ENCODE measurements at places on chromosomes 13 and 19.
A peak's percentile ranks its signal among the peaks of the same experiment; 100 is the strongest.

DNA sequence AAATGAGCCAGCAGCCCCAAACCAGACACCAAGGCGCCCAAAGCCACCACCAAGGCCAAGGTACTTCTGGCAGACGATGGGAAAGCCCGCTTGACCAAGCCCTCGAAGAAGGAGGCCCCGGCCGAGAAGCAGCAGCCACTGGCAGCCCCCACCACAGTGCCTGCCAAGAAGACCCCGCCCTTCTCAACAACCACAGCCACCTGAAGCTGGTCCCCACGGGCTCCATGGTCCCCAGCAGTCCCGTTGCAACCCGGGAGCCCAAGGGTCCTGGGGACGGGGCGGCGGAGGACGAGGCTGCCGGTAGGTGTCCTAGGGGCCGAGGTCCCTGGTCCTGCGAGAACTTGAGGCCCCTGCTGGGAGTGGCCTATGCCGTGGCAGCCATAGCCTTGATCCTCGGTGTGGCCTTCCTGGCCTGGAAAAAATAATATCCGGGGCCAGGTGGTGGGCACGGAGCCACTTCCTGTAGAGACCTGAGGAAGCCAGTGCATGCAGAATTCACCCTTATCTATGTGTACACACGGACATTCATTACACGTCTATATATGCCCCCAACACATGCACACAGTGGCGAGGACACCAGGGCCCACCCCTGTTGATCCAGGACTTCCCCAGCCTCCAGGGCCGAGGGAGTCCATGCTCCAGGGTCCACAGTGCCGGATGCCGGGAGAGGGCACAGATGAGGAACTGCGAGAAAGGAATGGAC, 13.8 kb downstream of the C1QTNF9 start:
- DNase-seq, result no peak

GRCh38 chr13:113187263-113187669, 21.2 kb downstream of the PCID2 start:
- DNase-seq, result no peak

DNA sequence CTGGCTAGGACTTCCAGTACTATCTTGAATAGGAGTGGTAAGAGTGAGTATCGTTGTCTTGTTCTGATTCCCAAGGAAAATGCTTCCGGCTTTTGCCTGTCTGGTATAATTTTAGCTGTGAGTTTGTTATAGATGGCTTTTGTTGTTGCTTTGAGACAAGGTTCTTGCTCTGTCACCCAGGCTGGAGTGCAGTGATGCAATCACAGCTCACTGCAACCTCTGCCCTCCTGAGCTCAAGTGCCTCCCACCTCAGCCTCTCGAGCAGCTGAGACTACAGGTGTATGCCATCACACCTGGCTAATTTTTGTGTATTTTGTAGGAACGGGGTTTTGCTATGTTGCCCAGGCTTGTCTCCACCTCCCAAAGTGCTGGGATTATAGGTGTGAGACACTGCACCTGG, 6.1 kb upstream of the ZNF543 start:
- DNase-seq, result no peak

DNA sequence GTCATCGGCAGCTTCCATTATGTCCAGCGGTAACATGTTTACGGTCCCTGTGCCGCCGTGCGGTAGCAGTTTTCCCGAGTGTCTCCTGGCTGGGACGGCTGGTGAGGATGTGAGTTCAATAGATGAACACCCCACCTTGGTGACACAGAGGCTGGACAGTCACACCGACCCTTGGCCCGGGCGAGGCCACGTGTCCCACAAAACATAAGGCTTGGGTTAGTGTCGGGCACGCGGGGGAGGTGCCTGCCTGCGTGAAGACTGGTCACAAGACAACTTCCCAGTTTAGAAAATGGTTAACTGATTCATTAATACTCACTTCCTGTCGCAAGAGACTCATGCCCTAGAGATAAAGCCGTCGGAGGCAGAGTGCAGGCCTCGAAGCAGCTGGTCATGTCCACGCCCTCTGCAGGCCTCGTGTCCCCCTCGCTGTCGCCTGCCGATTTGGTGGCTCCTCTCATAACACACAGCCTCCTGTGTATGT, 17.2 kb downstream of the RASA3 start:
- no peak for DNase-seq

GRCh38 chr19:2234996-2235380, 1.1 kb downstream of the PLEKHJ1 start:
- DNase-seq, result no peak

GRCh38 chr19:48915757-48916156, 15.6 kb downstream of the NUCB1 start:
- no peak for DNase-seq

- DNase-seq, result no peak
These were observed 31.5 kb downstream of the ADPRHL1 start for GRCh38 chr13:113421673-113422270.

- no peak for DNase-seq
These were observed 53.1 kb downstream of the MICU2 start for GRCh38 chr13:21550918-21551317.

DNA sequence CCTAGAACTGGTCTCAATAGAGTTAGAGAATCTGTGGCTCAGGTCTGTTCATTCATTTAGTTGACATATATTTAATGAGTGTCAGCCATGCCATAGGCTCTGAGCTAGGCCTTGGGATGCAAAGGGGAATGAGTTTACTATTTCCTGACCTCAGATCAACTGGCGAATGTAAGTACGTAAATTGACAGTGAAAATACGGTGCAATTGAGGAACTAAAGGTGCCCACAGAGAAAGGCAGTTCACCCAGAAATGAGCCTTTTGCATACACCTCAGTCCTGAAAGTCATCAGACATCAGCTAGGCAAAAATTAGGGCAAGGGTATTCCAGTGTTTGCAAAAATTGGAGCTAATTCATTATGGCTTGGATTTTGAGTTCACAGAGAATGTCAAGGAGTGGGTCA, 20.6 kb upstream of the UPF3A start:
- DNase-seq, result no peak

DNA sequence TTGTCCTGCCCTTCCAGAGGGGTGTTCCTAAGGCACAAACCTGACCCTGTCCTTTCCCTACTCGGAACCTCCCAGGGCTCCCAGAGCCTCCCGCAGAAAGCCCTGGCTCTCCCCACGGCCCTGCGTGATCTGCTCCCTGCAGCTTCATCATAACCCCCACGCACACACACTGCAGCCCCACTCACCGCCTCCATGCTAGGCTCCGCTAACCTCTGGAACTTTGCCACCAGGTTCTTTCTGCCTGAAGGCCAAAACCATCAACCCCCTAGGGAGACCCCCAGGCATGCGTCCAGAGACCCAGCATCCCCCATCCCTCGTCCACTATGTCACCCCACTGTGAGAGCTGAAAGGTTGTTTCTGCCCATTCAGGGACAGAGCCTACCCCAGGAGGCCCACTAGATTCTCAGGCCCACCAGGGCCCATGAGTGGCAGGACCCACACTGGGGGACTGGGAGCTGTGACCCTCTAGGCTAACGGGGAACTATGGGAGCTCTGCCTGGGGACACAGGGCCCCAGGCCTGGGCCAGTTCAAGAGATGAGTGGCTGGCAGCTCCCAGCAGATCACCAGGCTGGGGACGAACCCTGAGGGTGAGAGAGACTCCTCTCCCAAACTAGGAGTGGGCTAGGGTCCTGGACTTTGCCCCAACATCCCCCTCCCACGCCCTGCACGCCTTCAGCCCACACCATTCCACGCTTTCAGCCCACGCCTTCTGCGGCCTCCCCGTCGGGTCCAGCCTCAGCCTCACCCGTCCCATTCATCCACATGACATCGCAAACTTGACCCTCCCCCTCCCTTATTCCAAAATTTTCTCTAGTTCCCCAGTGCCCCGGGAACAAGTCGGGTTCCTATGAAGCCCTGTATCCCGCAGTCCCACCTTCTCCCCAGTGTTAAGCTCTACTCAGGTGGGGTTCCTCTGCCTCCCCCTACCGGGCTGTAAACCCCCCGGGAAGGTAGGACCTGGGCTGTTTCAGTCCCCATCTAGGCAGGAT, 33.2 kb upstream of the PNMA8B start:
- DNase-seq, result no peak

DNA sequence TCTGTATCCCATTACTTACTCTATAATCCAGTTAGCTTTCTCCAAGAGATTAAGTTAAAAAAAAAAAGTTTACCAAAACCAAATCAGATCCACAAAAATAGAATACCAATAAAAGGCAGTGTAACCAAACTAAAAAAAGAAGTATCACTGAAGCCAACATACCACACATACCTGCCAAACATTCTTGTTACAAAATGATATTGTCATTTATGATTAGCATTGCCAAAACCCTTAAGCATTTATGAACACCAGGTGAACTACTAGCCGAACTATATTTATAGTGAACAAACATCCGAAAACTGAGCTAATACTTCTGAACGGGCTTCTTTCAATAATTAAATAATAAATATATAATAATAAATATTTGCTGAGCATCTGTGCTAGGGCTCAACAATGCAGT, 59.1 kb upstream of the EEF1AKMT1 start:
- DNase-seq, result no peak

DNA sequence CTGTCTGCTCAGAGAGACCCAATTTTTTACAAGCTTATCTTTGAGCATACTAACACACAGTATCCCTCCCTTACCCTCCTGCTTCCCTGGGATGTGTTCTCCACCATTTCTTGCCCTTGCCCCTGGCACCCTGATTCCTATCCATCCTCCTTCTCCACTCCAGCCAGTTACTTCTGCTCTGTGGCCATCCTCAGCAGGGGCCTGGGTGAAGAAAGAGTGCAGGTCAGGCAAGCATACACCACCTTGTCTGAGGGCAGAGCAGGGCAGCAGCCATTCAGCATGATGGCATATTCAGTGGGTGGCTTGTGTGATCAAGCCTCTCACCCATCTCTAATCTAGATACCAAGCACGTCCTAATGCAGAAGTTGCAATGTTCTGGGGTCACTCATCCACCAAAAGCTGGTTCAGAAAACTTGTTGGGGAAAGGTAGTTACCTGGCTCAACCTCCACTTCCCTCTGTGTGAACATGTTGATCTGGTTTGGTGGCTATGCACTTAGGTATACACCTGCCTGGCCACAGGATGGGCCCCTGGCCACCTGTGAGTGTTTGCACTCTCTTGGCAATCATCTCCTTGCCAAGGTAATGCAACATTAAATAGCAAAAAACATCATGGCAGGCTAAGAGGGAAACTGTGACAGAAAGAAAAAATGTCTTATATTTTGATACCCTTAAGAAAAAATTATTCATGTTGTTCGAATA, 900.3 kb upstream of the MIR17HG start:
- DNase-seq, result no peak

DNA sequence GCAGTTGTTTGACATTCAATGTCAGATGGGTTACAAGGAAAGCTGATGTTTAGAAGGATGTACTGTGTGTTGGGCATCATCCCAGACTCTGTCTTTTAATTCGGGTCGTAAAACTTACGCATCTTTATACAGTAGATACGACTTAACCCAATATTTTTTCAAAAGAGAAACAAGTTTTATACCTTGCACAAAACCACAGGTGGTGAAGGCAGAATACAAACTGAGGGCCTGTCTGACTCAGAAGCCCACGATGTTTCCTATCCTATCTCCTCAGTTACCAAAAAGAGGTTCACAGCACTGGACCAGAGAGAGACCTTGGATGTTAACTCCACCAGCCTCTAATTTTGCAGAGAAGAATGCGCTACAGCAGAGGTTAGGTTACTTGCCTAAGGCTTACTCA, 477.0 kb downstream of the FOXO1 start:
- no peak for DNase-seq

- DNase-seq, result peak; percentile 13
These were observed 1.1 kb downstream of the DHRS12 start for GRCh38 chr13:51802631-51803418.

- no peak for DNase-seq
These were observed 89.4 kb downstream of the SLC25A15 start for GRCh38 chr13:40878823-40879222.

- no peak for DNase-seq
These were observed 13.6 kb upstream of the ICAM3 start for GRCh38 chr19:10352764-10353671.

DNA sequence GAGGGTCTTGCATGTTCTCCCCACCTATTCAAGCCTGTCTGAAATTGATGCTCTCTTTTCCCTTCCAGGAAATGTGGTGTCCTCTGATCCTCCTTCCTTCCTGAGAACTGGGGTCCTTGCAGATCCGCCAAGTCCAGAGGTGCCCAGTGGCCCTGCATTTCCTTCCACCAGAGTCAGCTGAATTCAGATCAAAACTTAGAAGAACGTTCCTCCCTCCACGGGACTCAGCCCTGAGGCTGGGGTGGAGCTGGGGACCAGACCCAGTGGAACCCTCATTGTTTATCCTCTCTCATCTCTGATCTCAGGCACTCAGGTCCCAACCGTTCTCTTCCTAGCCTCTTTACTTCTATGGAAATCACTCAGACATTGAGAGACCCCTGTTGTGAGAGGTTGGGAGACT, 477.3 kb downstream of the TSHZ3 start:
- no peak for DNase-seq

DNA sequence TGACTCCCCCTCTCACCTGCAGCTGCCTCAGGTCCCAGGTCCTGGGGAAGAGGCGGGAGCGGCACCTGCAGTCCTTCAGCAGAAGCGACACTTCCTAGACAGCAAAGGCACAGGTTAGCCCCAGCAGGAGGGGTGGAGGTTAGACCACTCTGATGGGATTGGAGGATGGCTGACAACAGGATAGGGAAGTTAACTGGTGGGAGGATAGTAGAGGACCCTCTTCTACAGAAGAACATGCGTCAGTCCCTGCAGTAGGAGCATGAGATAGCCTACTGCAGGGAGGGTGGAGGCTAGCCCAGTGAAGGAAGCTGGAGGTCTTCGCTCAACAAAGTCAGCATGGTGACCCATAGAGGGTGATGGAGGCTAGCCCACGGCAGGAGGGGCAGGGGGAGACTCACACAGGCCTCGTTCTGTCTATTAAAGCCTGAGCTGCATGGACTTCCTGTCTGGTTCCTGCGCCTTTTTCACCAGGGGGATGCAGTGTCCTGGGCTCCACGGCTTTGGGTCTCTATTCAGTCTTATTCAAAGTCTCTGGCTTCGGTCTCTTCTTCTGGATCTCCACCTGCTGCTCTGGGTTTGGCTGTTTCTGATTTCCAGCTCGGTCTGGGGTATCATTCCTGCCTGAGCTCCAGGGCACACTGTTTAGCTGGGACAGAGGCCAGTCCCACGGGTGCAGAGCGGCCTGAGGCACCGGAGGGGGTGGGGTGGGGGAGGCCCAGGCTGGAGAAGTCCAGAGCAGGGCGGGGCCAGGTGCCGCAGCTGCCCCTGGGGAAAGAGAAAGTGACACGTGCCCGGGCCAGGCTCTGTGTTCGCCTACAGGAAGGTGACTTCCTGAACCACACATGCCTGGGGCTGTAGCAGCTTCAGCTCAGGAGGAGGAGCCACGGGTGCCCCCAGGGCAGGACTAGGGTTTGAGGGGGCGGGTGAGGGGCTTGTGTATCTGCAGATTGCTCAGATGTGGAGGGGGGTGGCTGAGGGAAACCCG, 7.3 kb downstream of the IFNL3 start:
- DNase-seq, result no peak
